AG10803 (cell line): ENCODE measurements at places on chromosomes 3 and 15.

GRCh38 chr15:56806148-56806536 lies 72.8 kb upstream of the ZNF280D start:
- DNase-seq: no peak

- DNase-seq: peak; percentile 29
These were observed 3.4 kb downstream of the RNU6-1 start for GRCh38 chr15:67836477-67836876.

GRCh38 chr3:172077197-172077757 lies 37.9 kb downstream of the FNDC3B start:
- DNase-seq: no peak

DNA sequence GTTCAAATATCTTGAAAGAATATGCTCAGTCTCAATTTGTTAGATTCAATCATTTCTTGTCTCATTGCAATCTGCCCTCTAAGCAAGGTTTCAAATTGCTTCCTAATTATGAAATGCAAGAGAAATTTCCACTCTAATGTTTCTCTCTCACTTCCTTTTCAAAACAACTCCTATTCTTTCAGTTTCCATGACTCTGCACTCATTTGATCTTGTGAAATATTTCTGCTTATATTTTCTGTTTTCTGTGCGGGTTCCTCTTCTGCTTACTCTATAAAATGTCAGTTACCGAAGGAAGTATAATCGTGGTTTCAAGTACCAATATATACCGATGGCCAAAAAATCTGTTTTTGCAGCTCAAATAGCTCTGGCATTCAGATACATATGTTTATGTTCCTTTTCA lies 521.9 kb upstream of the NAALADL2 start:
- no peak for DNase-seq

GRCh38 chr3:124520970-124521369 lies 209.3 kb upstream of the UMPS start:
- DNase-seq: no peak

DNA sequence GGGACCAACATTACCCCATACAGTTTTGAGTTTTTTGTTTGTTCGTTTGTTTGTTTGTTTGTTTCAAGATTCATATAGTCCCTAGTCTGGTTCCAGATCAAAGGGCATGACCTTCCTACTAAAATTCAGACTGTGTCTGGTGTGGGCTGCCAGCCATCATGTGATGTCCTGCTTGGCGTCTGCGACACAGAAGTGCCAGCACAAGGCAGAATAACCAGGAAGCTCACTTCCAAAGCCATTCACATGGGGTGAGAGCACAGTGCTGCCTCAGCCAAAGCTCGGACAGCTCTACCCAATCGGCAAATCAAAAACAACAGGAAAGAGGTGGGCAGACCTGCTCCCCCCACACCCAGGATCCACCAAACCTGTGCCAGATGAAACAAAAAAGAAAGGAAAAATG lies 142.6 kb upstream of the THBS1 start:
- no peak for DNase-seq

GRCh38 chr15:65100442-65100841 lies 14.6 kb downstream of the UBAP1L start:
- DNase-seq: no peak

DNA sequence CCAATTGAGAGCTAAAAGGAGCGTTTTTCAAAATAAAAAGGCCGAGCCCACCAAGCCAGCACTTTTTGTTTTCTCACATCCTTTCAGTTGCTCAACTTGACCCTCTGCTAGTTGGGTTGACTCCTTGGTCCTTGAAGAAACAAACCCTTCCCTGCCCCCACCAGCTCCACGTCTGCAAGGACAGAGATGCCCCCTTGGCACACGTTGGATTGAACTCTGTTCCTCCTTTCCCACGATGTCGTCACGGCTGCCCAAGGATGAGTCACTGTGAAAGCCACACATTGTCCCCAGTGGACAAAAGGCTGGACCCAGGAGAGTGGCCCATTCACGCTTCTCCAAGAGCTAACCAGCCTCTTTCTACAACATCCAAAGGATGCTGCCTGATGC lies 43.0 kb upstream of the SPATA12 start:
- no peak for DNase-seq

GRCh38 chr15:89341316-89342005 lies 6.8 kb upstream of the POLG start:
- DNase-seq: no peak

- no peak for DNase-seq
These were observed 41.9 kb upstream of the SPESP1 start for GRCh38 chr15:68888419-68888818.

DNA sequence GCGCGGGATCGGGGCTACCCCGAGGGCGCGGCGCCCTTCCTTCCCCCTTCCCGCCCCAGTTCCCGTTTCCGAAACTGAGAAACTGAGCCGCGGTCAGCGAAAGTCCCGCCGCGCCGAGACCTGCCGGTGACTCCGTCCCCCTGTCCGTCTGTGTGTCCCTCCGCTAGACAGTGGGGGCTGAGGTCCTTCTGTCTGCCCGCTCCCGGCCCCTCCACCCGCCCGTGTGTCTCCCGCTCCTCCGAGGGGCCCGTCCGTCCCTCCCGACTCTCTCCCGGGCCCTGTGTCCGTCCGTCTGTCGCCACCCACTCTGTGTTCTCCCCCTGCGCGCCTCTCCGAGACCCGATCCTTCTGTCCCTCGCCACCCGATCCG lies 426 bp downstream of the PRKCD start:
- DNase-seq: no peak

GRCh38 chr3:160312014-160312624 lies 86.9 kb downstream of the C3orf80 start:
- DNase-seq: no peak

DNA sequence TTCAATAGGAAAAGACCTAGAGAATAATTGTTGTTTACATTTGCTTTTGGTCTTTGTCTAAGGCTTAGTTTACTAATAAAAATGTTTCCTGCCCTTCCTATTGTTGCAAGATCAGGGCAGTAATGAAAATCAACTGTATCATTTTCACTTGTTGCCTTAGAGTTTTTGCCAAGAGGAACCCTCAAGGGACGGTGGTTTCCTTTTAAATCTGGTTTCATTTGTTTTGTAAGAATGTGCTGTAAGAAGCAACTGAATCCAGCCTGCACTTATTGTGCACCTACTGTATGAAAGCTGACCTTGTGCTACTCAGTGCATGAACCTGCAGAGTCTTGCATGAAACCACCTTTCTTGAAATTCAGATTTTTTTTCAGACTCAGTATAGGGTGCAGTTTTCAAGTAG lies 5.3 kb downstream of the IGF1R start:
- peak; percentile 85 for DNase-seq

- DNase-seq: peak; percentile 71
These were observed 178.2 kb upstream of the TGFBR2 start for GRCh38 chr3:30428251-30428650.

- DNase-seq: no peak
These were observed 19.6 kb downstream of the FLNB start for GRCh38 chr3:58027704-58028317.

DNA sequence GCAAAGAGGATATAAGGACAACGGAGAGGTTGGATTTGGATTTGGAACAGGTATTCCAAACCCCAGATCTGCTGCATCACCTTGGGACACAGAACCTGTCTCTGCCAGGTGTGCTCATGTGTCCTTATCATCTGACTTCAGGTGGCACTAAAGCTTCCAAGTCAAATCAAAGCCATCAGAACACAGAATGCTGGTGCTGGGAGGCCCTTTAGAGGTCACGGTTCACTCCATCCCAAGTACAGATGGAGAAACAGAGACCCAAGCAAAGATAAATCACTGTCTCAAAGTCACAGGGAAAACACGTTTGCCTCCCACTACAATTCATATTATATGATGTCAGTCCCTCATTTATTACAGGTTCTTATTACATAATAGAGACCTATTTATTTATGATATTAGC lies 72.8 kb downstream of the HES1 start:
- DNase-seq: no peak

- no peak for DNase-seq
These were observed 315.0 kb upstream of the STAC start for GRCh38 chr3:36065321-36065720.

DNA sequence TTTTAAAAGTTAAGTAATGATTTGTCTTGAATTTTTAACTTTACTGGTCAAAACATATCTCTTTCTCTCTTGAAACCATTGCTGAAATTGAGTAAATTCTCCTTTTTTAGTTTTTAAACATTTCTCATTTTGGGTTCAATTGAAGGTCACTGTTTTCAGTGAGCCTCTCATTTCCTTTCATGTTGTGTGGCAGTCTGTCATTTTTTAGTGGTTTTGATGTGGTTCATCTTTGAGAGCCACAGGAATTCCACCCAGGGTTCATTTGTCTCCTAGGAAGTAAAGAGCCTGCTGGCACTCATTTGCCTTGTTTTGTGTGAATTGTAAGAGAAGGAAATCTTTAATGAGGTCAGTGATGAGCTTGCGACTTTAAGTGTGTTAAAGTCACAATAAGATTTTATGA lies 10.4 kb downstream of the CLDN11 start:
- peak; percentile 79 for DNase-seq

- DNase-seq: no peak
These were observed 50.3 kb upstream of the SLC6A6 start for GRCh38 chr3:14352002-14352627.

GRCh38 chr15:75454471-75455378 lies 3.2 kb upstream of the SIN3A start:
- peak; percentile 71 for DNase-seq

DNA sequence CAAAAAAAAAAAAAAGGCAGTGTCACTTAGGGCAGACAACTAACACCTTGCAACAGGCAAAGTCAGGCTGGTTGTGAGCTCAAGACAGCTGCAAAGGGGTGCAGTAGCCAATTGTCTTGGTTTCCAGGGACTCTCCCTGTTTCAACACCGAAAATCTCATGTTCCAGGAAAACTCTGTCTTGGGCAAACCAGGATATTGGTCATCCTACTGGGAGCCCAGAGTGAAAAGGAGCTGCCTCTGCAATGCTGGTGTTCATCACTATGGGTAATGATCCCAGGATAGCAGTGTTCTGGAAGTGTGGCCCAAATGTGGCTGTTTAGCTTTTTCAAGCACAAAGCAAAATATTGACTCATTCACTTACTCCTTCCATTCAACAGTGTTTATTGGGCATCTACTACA lies 82.6 kb downstream of the ARHGAP31 start:
- DNase-seq: no peak

DNA sequence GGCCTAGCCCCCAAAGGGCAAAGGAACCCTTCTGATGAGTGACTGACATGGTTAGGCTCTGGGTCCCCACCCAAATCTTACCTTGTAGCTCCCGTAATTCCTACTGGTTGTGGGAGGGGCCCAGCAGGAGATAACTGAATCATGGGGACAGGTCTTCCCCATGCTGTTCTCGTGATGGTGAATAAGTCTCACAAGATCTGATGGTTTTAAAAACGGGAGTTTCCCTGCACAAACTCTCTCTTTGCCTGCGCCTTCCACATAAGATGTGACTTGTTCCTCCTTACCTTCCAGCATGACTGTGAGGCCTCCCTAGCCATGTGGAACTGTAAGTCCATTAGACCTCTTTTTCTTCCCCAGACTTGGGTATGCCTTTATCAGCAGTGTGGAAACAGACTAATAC lies 16.9 kb downstream of the TKT start:
- DNase-seq: no peak

DNA sequence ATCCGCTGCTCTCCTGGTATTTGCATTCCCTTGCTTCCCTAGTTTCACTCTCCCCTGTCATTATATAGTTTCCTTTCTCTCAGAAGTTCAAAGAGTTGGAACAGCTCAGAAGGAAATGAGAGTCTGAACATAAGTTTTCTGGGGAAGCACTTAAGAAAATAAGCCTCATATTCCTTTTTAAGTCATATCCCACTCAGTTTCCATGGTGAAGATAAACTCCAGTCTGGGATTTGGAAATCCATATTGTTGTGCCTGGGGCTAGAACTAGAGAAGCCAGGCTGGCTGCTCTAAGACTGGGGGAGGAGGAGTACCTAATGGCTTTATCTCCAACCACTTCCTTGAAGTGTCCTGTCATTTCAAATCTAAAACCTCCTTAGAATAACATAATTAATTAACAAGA lies 134.2 kb upstream of the ALCAM start:
- DNase-seq: no peak

DNA sequence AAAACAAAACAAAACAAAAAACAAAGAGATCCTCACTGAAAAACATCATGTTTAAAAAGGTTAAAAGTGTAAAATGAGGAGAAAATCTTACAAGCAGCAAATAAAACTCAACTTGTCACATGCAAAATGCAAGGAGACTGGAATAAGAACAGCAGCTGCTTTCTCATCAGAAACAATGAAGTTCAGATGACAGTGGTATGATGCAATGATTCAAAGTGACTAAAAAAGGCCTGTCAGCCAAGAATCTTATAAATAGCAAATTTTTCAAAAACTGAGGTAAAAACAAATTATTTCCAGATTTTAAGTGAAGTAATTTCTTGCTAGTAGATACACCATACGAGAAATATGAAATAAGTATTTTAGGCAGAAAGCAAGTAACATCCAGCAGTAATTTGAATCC lies 68.6 kb upstream of the EPHA3 start:
- DNase-seq: peak; percentile 53

DNA sequence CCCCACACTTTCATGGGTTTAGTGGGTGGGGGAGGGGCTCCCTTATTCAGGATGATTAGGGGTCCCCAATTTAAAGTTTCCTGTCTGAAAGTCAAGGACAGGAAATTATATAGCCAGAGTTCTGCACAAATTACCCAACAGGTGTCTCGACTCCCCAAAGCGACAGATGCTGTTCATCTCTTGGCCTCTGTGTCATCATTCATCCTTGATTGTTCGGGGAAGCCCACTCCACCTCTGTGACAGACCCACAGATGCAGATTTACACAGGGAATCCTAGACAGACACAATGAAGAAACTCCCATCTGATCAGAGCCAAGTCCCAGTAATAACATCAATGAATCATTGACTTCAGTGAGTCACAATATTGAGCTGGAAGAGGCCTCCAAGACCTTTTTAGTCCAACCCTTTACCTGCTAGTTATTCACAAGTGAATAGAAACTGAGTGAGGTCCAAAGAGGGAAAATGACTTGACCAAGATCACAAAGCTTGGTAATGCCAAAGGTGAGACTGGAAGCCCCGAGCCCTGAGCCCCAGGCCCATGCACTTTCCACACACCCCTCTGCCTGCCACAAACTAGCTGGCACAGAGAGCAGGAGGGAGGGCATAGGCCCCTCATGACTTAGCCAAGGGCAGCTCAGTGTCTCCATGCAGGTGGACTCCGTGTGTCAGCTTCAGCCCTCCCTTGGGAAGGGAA lies 7.9 kb upstream of the SRP14 start:
- DNase-seq: peak; percentile 65

GRCh38 chr3:142104763-142105162 lies 44.6 kb downstream of the TFDP2 start:
- no peak for DNase-seq

- no peak for DNase-seq
These were observed 1.0 kb downstream of the ATP2C1 start for GRCh38 chr3:130894986-130895280.

DNA sequence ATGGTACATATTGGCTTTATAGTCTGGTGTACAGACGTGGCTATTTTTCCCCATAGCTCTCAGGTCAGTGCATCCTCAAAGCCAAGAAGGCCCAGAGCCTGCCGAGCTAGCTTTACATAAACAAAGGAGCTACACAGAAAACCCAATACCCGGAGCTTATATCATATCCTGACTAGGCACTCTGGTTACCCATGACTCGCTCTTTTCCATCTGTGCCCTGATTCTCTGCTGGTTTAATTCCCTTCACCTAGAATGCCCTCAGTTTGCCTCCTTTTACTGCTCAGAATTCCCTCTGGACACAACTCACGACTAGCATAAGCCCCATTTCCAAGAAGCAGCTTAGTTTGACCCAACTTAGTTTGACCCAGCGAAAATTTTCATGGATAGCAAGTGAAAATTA lies 110.8 kb downstream of the TIGIT start:
- DNase-seq: no peak

GRCh38 chr3:48935530-48935929 lies 16.9 kb downstream of the ARIH2 start:
- DNase-seq: no peak

- DNase-seq: no peak
These were observed 73.0 kb downstream of the UQCC5 start for GRCh38 chr3:52609316-52609815.
